Stimulated activated CD8-positive, alpha-beta memory T cell treated with anti-CD3 and anti-CD28 coated beads, Interleukin-4, amount 100 ng/mL, for 1 hour (primary cell): ENCODE measurements at places on chromosomes 1 and 21.

GRCh38 chr1:245277276-245277675, 122.5 kb downstream of the KIF26B start:
- DNase-seq = no peak

DNA sequence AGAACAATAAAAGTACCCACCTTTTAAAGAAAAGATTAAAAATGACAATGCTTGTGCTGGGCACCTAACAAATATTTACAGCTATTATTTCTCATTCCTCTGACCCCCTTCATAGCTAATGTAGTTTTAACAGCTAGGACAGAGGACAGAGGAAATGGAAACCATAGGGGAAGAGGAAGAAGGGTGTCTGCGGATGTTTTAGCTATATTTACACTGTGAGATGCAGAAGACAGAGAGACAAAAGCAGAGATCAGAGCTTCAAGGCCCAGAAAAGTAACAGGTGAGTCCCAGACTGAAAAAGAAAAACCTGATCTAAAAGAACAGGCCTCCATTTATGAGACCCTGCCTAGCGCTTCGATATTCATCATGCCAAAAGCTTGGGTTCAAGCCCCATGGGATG, 72.0 kb downstream of the ZNF281 start:
- DNase-seq = no peak

GRCh38 chr1:22540337-22540736, 23.0 kb upstream of the EPHA8 start:
- no peak for DNase-seq

DNA sequence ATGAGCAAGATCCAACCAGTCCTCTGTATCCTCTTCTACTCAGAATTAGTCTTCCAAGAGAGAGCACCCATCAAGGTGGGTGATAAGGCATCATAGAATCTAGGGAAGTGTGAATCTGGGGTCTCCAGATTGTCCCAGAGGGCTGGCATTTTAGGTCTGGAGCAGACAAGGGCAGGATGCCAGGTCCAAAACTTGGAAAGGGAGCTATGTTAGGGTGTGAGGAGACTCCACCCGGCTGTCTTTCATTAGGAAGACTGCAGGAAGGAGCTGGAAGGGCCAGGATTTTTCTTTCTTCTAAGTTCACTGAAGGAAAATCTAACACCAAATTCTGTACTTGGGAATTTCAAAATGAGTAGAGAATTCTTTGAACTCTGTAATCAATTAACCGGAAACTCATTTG, 86.1 kb upstream of the BMP8A start:
- DNase-seq = no peak

DNA sequence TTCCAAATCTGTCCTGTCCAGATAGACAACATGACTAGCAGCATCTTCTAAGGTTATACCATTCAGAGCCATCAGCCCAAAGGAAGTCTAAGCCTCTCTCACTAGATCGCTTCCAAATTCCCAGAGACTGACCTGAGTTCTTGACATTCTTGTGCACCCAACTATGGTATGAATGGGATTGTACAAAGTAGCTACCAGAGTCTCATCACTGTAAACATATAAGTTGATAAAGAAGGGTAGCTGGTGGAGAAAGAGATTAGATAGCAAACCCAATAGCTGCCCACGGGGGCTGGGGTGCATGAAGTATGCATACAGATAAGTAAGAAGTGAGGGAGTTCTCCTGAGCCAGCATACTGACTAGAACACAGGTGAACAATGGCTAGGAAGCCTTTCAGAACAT, 180.0 kb downstream of the PLPP3 start:
- DNase-seq = no peak

DNA sequence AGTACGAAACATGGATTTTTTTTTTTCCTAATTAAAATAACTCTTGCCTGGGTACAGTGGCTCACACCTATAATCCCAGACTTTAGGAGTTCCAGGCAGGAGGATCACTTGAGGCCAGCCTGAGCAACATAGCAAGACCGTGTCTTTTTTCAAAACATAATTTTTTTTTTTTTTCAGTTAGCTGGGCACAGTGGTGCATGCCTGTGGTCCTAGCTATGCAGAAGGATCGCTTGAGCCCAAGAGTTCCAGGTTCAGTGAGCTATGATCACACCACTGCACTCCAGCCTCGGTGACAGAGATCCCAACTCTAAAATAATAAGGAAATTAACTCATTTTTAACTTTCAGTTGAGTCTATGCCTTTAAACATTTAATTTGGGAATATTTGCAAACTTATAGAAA, 170.1 kb downstream of the NEK7 start:
- DNase-seq = no peak

DNA sequence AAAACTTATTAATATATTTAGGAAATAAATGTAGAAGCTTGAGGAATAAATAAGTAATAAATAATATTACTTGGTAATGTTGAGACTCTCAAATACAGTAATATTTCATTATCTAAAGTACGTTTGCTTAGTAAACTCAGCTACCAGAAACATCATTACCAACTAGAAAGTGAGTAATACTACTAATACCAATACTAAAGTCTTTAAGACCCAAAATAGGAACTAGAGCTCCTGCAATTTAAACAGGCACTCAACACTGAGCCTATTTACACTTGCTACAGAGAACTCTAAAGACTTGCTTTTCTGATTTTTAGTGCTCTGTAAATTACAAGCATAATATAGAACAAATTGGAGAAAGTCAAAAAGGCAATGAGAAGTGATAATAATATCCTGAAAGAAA, 13.5 kb upstream of the C1orf105 start:
- no peak for DNase-seq

- DNase-seq = no peak
These were observed 58.5 kb downstream of the SERBP1 start for GRCh38 chr1:67371681-67372080.

DNA sequence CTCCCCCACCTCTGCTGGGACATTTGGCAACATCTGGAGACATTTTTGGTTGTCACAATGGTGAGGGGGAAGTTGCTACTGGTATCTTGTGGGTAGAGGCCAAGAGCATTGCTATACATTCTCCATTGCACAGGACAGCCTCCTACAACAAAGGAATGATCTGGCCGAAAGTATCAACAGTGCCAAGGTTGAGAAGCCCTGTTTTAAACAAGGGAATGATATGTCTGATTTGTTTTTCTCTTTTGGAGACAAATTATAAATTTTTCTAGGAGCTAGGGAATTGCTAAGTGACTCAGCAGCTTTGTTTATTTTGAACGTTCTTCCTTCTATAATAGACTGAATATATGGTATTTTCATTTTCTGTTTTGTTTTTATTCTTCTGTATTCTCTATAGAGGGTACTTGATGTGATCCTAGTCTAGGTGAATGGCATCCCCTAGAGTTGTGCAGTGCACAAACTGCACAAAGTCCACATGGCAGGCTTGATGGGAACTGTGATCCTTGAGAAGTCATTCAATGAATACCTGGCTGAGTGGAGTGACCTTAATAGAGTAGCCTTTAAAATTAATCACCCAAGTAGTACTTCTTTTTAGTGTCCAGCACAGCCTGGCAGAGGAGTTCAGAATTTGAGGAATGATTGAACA, 288.6 kb upstream of the USP24 start:
- no peak for DNase-seq

- DNase-seq = no peak
These were observed 17.2 kb upstream of the NFASC start for GRCh38 chr1:204853436-204853835.

GRCh38 chr1:219123036-219123435, 50.6 kb upstream of the LYPLAL1 start:
- no peak for DNase-seq

DNA sequence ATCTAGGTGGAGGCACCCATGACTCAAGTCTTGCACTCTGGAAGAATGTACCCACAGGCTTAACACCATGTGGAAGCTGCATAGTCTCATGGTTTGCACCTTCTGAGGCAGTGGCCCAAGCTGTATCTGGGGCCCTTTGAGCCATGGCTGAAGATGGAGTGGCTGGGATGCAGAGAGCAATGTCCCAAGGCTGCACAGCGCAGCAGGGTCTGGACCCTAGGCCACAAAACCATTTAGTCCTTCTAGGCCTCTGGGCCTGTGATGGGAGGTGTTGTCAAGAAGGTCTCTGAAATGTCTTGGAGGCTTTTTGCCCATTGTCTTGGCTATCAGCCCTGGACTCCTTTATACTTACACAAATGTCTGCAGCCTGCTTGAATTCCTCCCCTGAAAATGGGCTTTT, 21.4 kb upstream of the FCRL3 start:
- DNase-seq = no peak

- no peak for DNase-seq
These were observed 546 bp downstream of the KIF21B start for GRCh38 chr1:201022820-201023516.

DNA sequence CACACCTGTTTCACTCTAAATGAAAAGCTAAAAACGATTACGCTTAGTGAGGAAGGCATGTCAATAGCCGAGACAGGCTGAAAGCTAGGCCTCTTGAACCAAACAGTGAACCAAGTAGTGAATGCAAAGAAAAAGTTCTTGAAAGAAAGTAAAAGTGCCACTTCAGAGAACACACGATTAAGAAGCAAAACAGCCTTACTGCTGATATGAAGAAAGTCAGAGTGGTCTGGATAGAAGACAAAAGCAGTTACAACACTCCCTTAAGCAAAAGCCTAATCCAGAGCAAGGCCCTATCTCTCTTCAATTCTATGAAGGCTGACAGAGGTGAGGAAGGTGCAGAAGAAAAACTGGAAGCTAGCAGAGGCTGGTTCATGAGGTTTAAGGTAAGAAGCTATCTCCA, 130.7 kb downstream of the SIPA1L2 start:
- DNase-seq = no peak

GRCh38 chr1:49971088-49971487, 52.7 kb downstream of the AGBL4 start:
- DNase-seq = no peak

- no peak for DNase-seq
These were observed 99.2 kb downstream of the TRIM11 start for GRCh38 chr1:228307218-228308023.

- no peak for DNase-seq
These were observed 274.4 kb downstream of the PLPP3 start for GRCh38 chr1:56304975-56305374.

GRCh38 chr1:43750083-43750482, 42.7 kb downstream of the ST3GAL3 start:
- no peak for DNase-seq

GRCh38 chr1:24018611-24019580, 38.8 kb upstream of the SRSF10 start:
- DNase-seq = no peak

DNA sequence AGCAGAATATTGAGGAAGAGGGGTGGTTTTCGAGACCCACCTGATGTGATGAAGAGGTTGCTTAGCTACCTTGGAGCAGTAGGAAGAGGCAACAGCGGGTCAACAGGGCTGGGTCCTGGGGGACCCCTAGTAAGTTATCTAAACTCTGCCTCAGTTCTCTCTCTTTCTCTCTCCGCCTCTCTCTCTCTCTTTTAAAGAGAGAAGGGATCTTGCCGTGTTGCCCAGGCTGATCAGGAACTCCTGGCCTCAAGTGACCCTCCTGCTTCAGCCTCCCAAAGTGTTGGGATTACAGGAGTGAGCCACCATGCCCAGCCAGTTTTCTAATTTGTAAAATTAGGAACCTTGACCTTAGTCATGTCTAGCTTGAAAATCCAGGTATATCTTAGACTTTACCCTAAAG, 77.9 kb downstream of the C1orf21 start:
- DNase-seq = no peak

GRCh38 chr1:160116283-160117147, 956 bp downstream of the ATP1A2 start:
- DNase-seq = no peak

GRCh38 chr1:53014791-53015507, 47.1 kb upstream of the PODN start:
- DNase-seq = peak; percentile 24

- peak; percentile 47 for DNase-seq
These were observed at the start of gene S100A10 for GRCh38 chr1:151993734-151994496. TSS of gene S100A10 (minus strand) at chr1:151993859. CDS start at chr1:151986230, 7,629 bp downstream.

DNA sequence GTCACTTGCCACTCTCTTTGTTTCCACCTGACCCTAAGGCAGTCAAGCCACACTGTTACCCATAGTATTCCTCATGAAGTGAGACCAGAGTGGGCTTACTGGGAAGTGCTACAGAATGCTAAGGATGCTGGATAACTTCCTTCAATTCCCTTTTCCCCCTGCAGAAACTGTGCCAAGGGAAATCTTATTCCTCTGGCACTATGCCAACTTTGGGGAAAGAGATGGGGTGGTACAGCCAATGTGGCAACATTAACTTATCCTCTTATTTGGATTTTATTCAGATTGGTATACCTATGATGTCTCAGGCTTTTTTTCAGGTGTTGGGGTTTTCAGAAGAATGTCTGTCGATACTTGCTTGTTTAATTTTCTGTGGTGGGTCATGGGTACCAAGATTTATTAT, 599.4 kb upstream of the PBX1 start:
- DNase-seq = no peak

DNA sequence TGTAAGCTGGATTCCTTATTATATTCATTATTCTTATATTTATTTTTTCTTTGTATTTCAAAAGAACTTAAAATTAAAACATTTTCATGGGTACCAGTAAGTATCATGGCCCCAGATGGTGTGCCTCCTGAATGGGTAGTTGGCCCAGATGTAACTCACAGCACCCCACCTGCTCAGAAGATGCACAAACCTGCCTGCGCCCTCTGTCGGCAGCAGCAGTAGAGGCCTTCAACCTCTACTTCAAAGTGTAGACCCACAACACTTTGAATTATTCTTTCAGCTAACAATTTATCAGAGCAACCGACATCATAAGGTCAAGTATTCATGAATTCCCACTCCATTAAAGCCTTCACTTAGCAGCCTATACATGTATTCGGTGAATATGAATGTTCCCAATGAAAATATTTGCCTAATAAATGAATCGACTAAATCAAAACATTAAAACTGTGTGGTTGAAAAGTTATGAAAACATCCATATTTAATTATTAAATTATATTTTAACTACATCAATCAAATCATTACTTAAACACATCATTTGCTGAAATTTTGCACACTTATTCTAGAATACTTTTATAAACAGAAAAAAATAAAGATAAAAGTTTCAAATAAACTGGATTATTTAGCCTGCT, 25.4 kb downstream of the PIGM start:
- peak; percentile 22 for DNase-seq

GRCh38 chr21:25944672-25945213, 210.0 kb downstream of the GABPA start:
- no peak for DNase-seq

DNA sequence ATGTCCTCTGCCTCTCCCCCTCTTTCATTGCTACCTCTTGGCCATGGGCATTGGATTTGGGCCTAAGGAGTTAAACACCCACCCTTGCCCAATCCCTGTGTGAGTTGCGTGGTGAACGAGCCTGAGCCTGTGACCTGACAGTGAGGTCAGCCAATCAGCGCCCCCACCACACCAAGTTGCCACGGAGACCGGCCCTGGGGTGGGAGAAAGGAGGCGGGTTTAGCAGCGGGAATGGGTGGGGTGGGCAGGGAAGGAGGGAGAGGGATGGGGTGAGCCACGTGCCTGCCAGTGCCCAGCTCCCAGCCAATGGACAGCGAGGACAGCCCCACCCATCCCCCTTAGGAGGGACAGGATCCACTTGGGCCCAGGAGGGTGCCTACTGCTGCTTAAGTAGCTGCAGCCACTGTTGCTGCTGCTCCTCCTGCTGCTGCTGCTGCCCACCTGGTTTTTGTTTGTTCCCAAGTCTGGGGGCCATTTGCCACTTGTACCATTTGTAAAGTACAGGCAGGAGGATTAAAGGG, 9.5 kb downstream of the ZBTB7B start:
- no peak for DNase-seq
